Stimulated activated CD4-positive, alpha-beta T cell treated with anti-CD3 and anti-CD28 coated beads, Interleukin-12 subunit alpha, Interleukin-12 subunit beta, amount 100 ng/mL, for 4 hours (primary cell): ENCODE measurements at places on chromosomes 2 and 18.

DNA sequence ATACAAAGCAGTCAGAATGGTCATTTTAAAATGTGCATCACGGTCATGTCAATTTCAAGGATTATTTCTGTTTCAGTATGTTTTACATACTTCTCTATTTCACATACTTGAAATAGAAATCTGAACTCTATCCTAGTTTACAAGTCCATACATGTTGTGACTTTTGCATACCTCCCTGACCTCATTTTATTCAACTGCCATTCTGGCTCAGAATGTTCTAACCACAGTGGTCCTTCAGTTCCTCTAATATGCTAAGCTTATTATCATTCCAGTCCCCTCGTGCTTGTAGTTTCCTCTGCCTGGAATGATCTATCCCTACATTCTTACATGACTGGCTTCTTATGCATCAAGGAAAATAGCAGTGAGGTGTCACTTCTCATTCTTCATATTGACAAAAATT lies 295.6 kb downstream of the KIAA1328 start:
- DNase-seq, result no peak

DNA sequence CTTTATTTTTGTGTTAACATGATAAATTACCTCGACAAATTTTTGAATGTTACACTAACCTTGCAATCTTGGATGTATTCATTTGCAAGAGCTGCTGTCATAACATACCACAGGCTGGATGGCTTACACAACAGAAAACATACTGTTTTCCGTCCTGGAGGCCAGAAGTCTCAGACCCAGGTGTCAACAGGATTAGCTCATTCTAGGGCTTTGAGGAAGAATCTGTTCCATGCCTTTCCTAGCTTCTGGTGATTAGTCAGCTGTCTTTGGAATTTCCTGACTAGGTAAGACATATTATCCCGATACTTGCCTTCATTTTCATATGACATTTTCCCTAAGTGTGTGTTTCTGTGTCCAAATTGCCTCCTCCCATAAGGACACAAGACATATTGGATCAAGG lies 188.6 kb upstream of the CDH19 start:
- no peak for DNase-seq

- no peak for DNase-seq
These were observed 44.4 kb downstream of the PTPN2 start for GRCh38 chr18:12839526-12840196.

GRCh38 chr18:47235096-47235495 lies 16.4 kb downstream of the SKOR2 start:
- DNase-seq, result no peak

DNA sequence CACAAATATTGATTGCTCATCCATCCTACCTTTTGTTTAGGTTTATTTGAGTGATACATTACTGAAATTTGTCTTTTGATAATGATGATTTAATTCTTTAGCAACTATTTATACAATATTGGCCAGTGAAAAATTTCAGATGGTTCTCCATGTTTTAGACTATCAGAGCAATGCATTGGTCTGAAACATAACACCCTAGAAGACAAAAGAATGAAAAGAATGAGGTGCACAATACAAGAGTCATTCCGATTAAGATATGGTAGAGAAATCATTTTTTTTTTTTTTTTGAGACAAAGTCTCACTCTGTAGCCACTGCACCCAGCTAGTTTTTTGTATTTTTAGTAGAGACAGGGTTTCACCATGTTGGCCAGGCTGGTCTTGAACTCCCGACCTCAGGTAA lies 197.4 kb upstream of the FAM98A start:
- no peak for DNase-seq

DNA sequence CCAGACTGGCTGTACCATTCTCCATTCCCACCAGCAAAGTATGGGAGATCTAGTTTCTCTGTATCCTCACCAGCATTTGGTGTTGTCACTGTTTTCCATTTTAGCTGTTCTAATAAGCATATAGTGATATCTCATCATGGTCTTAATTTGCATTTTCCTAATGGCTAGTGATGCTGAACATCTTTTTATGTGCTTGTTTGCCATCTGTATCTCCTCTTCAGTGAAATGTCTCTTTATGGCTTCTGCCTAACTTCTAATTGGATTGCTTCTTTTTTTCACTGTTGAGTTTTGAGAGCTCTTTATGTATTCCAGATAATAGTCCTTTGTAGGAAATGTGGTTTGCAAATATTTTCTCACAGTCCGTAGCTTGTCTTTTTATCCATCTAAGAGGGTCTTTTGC lies 18.9 kb upstream of the BIN1 start:
- no peak for DNase-seq
